ENCODE measurements at places on chromosomes 11 and 22. TPM values are rescaled to one million over a fixed set of nuclear protein-coding genes. Genes with fewer than 3 reads are reported as not detected.
A peak's percentile ranks its signal among the peaks of the same experiment; 100 is the strongest.

CCDC188 gene
- total RNA-seq, result not detected

OR8D4 gene
- not detected for total RNA-seq

BACE1 gene
- total RNA-seq, result 9.6 TPM

MUC5AC gene
- 145 TPM for total RNA-seq

HORMAD2 gene
- total RNA-seq, result not detected

DMC1 gene
- 4.4 TPM for total RNA-seq

RTN4RL2 gene
- 3.6 TPM for total RNA-seq

ASRGL1 gene
- 30.3 TPM for total RNA-seq

DNA sequence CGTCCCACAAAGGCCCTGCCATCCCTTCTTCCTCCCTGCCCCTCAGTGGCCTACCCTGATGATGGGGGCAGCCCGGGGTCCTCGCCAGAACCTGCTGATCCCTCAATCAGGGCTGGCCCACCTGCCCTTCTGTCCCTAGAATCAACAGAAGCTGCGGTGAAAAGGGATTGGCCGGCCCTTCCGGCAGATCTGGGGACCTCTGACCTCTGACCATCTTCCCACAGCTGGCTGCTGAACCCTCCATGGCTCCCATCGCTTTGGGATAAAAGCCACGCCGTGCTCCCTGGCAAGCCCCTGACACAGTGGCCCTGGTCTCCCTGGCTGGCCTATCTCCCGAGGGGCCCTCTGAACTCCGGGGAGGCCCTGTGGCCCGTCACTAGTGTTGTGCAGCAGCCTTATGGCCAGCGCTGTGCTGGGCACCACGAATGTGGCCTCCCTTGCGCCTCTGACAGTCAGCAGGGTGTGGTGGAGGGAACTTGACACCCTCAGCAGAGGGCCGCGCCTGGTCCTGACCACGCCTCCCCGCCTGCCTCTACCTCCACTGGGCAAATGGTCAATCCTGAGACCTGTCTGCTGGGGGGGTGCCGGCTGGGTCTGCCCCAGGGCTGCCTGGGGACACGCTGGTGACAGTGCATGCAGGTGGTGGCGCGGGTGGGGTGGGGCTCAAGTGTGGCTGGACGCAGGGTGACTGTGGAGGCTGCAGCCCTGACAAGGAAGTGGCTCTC is 58.0 kb upstream of the TTLL12 start:
- H3K36me3 ChIP-seq, result no peaks in the 10 kb centered on the region
- no peak overlapping the region for H3K4me3 ChIP-seq
- no peaks in the 10 kb centered on the region for H3K4me1 ChIP-seq
- H3K27ac ChIP-seq, result no peak overlapping the region

GRCh38 chr22:25014896-25015755 is 62.6 kb downstream of the KIAA1671 start:
- DNase-seq, result no peak
- no peaks in the 10 kb centered on the region for H3K4me1 ChIP-seq
- no peak overlapping the region for H3K27ac ChIP-seq
- no peak overlapping the region for H3K4me3 ChIP-seq
- no peaks in the 10 kb centered on the region for H3K27me3 ChIP-seq

GRCh38 chr11:14764579-14765527 is 121.2 kb downstream of the PDE3B start:
- H3K4me1 ChIP-seq, result no peaks in the 10 kb centered on the region
- DNase-seq, result no peak
- H3K27me3 ChIP-seq, result no peaks in the 10 kb centered on the region
- no peak overlapping the region for H3K4me3 ChIP-seq

GRCh38 chr22:43100225-43100624 is 10.3 kb upstream of the BIK start:
- H3K36me3 ChIP-seq, result peaks cover 16% of the 10 kb centered on the region
- H3K4me1 ChIP-seq, result peaks cover 20% of the 10 kb centered on the region
- H3K27me3 ChIP-seq, result no peaks in the 10 kb centered on the region
- peak; percentile 53 for DNase-seq

- H3K36me3 ChIP-seq, result no peaks in the 10 kb centered on the region
- no peak overlapping the region for H3K27ac ChIP-seq
Observed at GRCh38 chr22:29434288-29434687, 4.1 kb upstream of the RFPL1 start.

DNA sequence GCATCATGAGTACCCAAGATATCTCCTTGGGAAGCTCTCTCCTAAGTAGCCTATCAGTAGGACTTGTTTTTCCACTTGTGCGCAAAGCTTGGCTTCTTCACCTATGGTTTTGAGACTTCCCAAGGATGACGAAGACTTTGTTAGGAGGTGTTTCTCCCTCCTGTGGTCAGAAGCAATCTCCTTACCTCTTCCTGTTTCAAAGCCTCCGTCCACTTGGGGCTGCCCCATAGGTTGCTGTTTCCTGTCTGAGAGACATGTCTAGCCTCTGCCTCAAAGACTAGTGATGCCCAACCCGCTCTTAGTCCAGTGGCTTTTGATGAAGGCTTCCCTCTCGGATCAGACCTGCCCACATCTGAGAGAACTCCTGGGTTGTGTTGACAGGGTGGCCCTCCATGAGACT is 92.9 kb downstream of the TRAF6 start:
- H3K27me3 ChIP-seq, result peaks cover 40% of the 10 kb centered on the region
- H3K4me1 ChIP-seq, result no peaks in the 10 kb centered on the region
- no peaks in the 10 kb centered on the region for H3K36me3 ChIP-seq
- no peak overlapping the region for H3K27ac ChIP-seq

GRCh38 chr11:2109541-2110019 is 29.6 kb downstream of the IGF2 start:
- no peaks in the 10 kb centered on the region for H3K4me1 ChIP-seq
- no peak for DNase-seq
- H3K36me3 ChIP-seq, result no peaks in the 10 kb centered on the region
- no peak overlapping the region for H3K4me3 ChIP-seq
- H3K27me3 ChIP-seq, result peaks cover 27% of the 10 kb centered on the region

- peaks cover 17% of the 10 kb centered on the region for H3K36me3 ChIP-seq
- peak overlapping the region; percentile 36 for H3K27ac ChIP-seq
- peaks cover 68% of the 10 kb centered on the region for H3K4me1 ChIP-seq
- no peak for DNase-seq
- no peak overlapping the region for H3K4me3 ChIP-seq
Observed at GRCh38 chr11:48000432-48000831, 20.1 kb downstream of the PTPRJ start.

GRCh38 chr11:125588505-125588904 is 4.1 kb upstream of the STT3A start:
- H3K27ac ChIP-seq, result peak overlapping the region; percentile 87
- peaks cover 34% of the 10 kb centered on the region for H3K36me3 ChIP-seq
- H3K27me3 ChIP-seq, result no peaks in the 10 kb centered on the region
- peaks cover 9% of the 10 kb centered on the region for H3K4me1 ChIP-seq
- peak overlapping the region; percentile 47 for H3K4me3 ChIP-seq

DNA sequence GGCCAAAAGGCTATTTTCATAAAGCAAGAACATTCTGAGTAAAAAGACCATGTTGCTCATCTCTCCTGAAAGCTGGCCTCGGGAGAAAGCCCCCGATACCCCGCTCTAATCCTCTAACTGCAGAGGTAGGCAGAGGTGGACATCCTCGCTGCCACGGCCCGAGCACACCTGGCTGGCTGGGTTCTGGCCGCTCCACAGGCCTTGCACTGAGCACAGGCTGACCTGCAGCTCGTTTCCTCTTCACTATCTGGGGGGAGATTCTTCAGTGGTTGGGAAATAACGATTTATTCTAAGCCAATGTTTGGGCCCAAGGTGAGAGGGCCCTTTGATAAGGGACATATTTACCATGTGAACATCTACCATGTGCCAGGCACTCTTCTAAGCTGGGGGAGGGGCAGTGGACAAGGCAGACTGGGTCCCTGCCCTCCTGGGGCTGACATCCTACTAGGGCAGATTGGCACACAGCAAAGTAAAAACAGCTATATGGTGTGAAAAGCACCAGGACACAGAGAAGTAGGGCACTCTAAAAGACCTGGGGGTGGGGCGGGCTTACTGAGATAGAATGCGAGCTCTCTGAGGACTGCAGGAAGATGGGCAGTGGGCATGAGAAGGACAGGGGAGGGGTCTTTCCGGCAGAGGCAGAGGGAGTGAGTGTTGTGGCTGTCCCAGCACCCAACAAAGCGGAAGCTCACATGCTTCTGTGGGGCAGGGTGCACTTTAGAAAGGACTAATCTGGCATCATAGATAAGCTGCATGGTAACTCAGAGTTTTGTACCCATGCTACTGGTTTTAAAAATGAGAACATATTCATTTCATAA is 65.5 kb upstream of the ARFGAP3 start:
- peaks cover 68% of the 10 kb centered on the region for H3K36me3 ChIP-seq
- peak overlapping the region; percentile 8 for H3K4me3 ChIP-seq
- peak overlapping the region; percentile 76 for H3K27ac ChIP-seq

DNA sequence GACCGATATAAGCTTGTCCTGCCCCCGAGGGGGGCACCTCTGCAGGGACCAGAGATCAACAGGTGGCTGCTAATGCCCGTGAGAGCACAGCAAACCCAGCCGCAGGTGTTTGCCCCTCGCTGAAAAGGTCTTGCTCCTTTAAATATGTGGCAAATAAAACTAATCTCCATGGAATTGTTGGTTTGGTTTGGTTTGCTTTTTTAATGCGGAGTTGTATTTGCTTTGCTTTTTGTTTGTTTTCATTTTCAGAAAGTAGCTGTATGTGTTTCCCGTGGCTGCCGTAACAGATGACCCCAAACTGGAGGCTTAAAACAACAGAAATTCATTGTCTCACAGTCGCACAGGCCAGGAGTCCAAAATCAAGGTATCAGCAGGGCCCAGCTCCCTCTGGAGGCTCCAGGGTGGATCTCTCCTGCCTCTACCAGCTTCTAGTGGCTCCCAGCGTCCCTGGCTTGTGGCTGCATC is 93.0 kb downstream of the CELSR1 start:
- H3K27me3 ChIP-seq, result peaks cover 10% of the 10 kb centered on the region
- H3K4me1 ChIP-seq, result peaks cover 10% of the 10 kb centered on the region
- H3K4me3 ChIP-seq, result no peak overlapping the region

DNA sequence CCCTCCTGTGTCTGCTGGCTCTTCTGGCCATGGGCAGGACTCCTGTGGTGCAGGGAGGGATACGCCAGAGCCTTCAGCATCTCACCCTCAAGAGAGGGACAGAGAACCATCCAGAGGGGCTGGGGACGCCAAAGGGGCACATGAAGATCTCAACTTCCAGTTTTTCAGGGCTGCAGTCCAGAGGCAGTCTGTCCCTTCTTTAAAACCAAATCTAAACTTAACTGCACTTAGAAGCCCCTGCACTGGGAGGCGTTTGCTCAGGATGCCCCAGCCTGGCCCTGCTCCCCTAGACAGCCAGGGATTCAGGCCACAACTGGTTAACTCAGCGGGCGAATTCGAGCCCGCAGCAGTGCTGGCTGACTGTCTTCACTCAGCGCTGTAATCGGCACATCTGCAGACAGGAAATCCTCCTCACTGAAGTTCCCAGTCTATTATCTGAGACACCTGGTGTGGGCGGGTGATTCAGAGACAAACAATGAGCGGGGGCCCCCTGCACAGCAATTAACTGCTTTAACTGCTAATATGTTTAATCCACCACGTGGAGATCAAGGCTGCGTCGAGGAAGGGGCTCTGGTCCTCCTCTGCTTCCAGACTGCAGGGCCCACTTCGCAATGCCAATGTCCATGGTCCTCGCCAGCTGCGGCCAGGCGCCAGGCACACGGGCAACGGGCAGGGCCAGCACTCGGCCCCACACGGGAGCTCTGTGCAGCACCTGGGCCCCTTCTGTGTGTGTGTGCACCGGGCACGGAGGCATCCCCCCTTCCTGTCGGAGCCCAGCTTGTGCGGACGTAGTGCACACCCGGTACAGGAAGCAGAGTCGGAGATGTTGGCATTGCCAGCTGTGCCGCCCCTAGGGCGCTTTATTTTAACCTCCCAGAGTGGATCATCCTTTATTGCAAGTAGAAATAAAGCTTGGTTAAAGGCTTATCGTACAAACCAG is 36.9 kb upstream of the GNB1L start:
- no peak overlapping the region for H3K4me3 ChIP-seq
- DNase-seq, result no peak

GRCh38 chr11:129302386-129303101 is 73.1 kb upstream of the BARX2 start:
- H3K4me3 ChIP-seq, result no peak overlapping the region
- no peaks in the 10 kb centered on the region for H3K27me3 ChIP-seq
- no peak overlapping the region for H3K27ac ChIP-seq
- no peaks in the 10 kb centered on the region for H3K4me1 ChIP-seq
- no peaks in the 10 kb centered on the region for H3K36me3 ChIP-seq

GRCh38 chr11:47406896-47407745 is 1.3 kb upstream of the SLC39A13 start:
- H3K4me3 ChIP-seq, result peak overlapping the region; percentile 82
- peak overlapping the region; percentile 69 for H3K27ac ChIP-seq
- no peaks in the 10 kb centered on the region for H3K27me3 ChIP-seq
- no peak for DNase-seq

- H3K27me3 ChIP-seq, result no peaks in the 10 kb centered on the region
- H3K4me1 ChIP-seq, result no peaks in the 10 kb centered on the region
- no peaks in the 10 kb centered on the region for H3K36me3 ChIP-seq
- DNase-seq, result no peak
- H3K4me3 ChIP-seq, result no peak overlapping the region
Observed at GRCh38 chr11:45993531-45994001, 71.1 kb downstream of the LARGE2 start.

DNA sequence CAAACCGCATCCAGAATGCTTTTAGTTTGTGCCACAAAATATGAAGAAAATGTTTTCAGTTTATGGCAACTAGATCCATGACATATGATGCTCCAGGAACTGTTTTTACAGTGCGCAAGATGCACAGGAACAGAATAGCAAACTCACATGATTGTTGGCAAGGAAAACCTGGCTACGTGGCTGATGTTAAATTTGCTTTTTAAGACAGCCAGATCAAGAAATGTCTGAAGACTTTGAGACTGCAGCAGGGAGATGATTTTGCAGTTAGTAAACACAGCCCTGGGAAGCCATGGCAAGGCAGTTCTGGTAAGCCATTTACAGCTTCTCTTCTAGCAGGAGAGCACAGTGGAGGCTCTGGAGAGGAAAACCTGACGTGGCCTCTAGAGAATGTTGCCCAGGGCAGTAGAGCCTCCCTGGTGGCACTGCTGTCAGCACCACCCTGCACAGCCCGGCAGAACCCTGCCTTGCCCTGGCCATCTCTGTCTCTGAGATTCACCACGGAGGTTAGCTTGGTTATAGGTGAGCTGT is 69.8 kb upstream of the TNRC6B start:
- peaks cover 23% of the 10 kb centered on the region for H3K4me1 ChIP-seq
- H3K27me3 ChIP-seq, result no peaks in the 10 kb centered on the region
- H3K4me3 ChIP-seq, result peak overlapping the region; percentile 14
- H3K36me3 ChIP-seq, result no peaks in the 10 kb centered on the region

GRCh38 chr11:17840101-17840548 is 105.5 kb downstream of the KCNC1 start:
- H3K27me3 ChIP-seq, result no peaks in the 10 kb centered on the region
- H3K4me3 ChIP-seq, result no peak overlapping the region
- no peak overlapping the region for H3K27ac ChIP-seq
- peak; percentile 47 for DNase-seq
- peaks cover 30% of the 10 kb centered on the region for H3K4me1 ChIP-seq
- H3K36me3 ChIP-seq, result peaks cover 5% of the 10 kb centered on the region

DNA sequence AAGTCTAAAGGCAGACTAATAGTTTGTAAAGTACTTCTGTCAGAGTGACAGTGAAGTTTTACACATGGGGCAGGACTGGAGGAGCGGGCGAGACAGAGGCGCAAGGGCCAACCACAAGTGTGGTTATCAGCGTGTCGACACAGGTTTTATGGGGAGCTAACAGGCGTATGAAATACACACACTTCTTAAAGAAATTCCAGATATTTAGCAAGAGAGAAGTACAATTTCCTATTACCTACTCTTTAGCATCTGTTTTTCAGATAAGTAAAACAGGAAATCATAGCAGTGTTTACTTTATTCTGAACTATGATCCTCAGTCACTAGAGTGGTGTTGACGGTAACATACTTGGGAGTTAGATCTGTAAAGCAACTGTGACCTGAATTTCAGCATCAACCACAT is 22.5 kb downstream of the VSIG10L2 start:
- no peak overlapping the region for H3K27ac ChIP-seq
- no peaks in the 10 kb centered on the region for H3K27me3 ChIP-seq
- no peak for DNase-seq
- peaks cover 7% of the 10 kb centered on the region for H3K4me1 ChIP-seq
- H3K36me3 ChIP-seq, result no peaks in the 10 kb centered on the region

All from Calu3 (cell line).